ENCODE measurements at places on chromosomes 16 and 17.

DNA sequence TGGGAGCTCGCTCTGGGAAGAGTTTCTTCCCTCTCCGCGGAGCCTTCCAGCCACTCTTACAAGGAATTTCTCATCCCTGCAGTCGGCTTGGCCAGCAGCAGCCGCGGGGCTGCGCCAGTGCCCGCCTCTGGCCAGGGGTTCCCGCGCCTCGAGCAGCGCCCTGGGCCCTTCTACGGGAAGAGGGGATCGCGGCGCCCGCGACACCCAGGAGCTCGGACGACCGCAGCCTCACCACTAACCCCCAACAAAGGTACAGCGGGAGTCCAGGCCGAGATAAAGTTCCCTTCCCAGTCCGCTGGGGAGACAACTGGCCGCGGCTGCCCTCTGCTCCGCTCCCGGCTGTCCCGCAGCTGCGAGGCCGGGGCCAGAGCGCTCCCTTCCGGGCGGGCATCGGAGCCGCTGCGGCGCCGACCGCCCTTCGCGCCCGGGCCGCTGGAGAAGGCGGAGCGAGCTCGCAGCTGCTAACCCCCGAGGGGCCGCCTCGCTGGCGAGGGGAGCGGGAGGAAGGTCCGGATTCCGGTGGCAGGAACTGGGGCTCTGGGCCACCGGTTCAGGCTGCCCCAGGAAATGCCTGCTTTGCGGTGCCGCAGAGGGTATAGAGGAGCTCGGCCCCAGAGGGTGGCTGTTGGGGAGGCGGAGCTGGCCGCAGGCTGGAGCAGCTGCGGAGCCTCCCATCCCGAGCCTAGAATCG is 3.6 kb upstream of the HS3ST3B1 start:
- DNase-seq: no peak

GRCh38 chr17:691423-691822 is 23.2 kb downstream of the VPS53 start:
- DNase-seq: no peak

- no peak for DNase-seq
These were observed 14.9 kb downstream of the CEP131 start for GRCh38 chr17:81207610-81208581.

- no peak for DNase-seq
These were observed 18.3 kb downstream of the ZNF750 start for GRCh38 chr17:82821554-82821953.

- DNase-seq: no peak
These were observed 17.9 kb upstream of the TRPV3 start for GRCh38 chr17:3575511-3575910.

DNA sequence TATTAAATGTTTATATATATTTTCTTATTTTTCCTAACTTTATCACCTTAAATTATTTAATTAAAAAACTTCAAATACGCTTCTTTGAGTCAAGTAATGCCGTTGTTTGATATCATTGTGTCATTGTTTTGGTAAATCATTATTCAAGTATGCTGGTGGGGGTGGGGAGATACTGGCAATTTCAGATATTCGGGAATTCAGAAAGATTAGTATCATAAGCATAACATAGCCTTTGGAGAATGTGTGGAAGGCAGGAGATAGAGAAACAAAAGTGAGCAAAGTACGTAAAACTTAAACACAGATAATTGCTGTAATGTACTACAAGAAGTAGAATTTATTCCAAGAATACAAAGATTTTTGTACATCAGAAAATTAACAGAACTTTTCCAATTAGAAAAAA is 49.8 kb downstream of the TANC2 start:
- DNase-seq: no peak

DNA sequence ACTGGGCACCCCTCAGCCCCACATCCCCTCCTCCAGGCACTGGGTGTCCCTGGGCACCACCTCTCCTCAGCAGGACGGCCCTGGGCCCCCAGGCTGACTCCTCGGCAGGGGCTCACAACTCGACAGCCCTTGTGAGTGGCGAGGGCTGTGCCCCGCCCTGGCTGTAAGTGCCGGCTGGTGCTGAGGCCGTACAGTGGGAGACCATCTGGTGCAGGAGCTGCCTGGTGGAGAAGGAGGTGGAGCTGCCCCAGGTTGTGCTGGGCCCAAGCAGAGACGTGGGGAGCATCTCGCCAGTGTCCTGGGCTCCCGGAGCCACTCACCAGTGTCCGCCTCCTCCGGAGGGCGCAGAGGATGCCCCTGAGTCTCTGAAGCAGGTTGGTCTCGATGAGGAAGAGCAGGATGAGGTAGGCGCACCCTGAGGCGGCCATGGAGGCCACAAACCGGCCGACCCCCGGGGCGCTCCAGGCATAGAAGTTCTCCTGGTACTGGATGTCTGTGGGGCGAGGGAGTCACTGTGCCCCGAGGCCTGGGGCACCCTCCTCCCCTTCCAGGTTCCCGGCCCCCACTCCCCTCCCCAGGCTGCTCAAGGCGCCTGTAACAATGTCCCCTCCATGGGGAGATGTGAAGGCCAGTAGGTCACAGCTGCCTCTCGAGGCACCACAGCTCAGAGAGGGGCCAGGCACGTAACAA is 15.1 kb upstream of the RNPS1 start:
- DNase-seq: no peak

DNA sequence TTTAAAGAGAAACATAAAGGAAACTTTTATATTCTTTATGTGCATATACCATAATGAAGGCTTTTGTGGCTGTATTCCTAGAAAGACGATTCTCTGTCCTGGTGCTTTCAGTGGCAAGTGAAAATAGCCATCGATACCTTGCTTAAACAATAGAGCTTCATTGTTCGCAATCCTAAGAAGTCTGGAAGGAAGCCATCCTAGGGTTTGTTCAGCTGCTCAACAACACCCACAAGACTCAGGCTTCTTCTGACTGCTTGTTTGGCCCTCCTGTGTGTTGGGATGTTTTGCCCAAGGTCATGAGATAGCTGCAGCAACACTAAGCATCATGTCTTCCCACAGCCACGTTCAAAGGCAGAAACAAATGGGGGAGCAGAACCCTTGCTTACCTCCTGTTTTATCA is 36.1 kb upstream of the COX10 start:
- DNase-seq: no peak

DNA sequence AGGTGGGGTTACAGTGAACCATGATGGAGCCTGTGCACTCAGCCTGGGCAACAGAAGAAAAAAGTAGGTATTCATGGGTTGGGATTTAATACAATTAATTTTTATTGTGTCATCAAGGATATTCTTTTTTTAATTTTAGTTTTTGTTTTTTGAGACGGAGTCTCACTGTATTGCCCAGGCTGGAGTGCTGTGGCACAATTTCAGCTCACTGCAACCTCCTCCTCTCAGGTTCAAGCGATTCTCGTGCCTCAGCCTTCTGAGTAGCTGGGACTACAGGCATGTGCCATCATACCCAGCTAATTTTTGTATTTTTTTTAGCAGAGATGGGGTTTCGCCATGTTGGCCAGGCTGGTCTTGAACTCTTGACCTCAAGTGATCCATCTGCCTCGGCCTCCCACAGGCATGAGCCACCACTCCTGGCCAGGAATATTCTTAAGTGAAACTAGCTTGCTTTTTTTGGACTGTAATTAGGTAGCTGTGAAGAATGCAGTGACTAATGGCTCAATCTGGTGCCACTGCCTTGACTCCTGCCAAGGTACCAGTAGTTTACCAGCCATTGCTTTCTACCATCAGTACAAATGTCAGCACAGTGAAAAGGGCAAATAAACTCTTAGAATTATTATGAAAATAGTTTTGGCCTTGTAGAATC is 4.8 kb downstream of the PPM1D start:
- DNase-seq: no peak

GRCh38 chr16:84085773-84086172 is 31.0 kb downstream of the MBTPS1 start:
- DNase-seq: no peak

DNA sequence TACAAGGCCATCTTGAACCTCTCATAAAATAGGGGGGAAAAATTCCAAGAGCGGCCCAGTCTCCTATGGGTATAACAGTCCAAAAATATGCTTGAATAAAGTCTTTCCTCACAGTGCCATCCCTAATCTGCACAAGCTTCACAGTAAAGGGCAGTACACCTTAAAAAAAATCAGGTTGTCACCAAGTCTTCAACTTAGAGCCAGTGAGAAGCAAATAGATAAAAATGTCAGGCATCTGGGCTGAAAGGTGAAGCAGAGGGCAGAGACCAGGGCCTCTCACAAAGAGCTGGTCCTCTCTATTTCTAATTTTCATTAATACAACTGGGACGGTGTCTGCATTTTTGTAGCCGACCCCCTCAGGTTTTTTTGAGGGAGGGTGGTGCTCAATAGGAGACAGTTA is 82.9 kb downstream of the SSH2 start:
- no peak for DNase-seq

- DNase-seq: no peak
These were observed 66.6 kb upstream of the ELAC2 start for GRCh38 chr17:13084420-13084819.

DNA sequence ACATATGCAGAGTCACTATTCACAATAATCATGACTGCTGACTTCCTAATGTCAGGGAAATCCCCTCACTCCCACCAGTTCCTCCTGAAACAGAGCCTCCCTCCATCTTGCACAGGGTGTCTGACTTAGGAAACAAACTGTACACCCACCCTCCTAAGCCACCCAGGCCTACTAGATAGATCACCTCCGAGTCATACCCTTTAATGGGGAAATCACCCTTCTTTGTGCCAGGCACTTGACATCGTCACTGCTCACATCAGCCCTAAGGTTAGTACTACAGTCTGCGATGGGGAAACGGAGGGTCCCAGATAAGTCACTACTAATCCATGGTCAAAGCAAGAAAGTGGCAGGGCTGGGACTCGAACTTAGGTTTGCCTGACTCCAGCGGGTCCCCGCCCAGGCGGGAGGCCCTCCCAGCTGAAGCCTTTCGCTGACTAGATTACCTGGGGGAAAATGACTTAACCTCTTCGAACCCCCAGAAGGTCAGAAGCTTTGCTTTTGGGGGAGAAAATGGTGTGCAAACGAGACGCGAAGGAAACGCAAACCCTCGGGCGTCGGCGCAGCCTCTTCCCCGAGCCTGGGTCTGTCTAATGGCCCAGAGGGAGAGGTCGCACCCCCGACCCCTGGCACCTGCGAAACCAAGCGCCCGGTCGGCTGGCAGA is 3.4 kb upstream of the MLLT6 start:
- no peak for DNase-seq

- DNase-seq: no peak
These were observed 7.1 kb upstream of the SGF29 start for GRCh38 chr16:28546626-28547025.

- DNase-seq: no peak
These were observed 1.7 kb upstream of the AARS1 start for GRCh38 chr16:70290949-70291519.

- no peak for DNase-seq
These were observed 8.1 kb downstream of the RPL19 start for GRCh38 chr17:39208136-39208535.

DNA sequence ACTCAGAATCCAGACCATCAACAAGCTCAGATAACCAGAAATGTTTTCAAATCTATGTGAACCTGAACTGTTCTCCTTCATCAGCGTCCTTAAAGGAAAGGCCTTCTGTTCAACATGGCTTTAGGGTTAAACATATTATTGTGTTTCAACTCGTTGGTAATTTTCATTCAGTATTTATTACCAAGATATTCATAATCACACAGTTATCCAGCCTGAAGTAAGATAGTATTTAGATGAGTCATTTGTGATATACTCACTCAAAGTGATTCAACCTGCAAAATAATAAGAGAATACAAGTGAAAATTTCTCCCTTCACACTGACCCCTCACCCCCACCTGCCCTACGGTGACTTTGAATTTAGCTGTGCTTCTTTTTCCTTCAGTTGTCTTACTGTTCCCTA is 3.0 kb downstream of the CYLD start:
- DNase-seq: no peak

DNA sequence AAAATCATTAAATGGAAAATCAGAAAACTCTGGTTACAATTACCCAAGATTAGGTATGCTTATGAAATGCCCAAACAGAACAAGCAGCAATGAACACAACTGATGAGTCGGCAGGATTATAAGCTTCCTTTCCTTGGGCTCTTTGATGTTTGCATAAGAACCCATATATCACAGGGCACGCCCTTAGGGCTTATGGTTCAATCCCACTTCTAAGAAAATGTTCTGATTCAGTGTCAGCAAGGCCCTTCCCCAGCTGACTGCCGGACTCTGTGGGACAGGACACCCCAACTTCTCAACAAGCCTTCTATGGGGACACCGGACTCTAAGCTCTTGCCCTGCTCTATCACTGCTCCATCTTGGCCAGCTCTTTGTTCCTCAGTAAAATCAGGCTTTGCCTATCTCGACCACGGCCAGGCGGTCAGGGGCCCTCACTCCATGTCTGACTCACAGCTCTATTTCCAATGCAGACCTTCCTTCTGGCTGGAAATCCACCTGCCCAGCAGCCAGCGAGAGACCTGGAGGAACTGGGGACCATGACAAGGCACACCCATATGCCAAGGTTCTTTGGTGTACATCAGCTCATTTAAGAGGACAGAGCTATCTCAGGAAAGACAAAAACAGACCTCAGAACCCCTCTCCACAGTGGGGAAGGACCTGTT is 26.8 kb downstream of the LITAFD start:
- no peak for DNase-seq

- DNase-seq: no peak
These were observed 218.8 kb downstream of the C16orf95 start for GRCh38 chr16:87098361-87098760.

DNA sequence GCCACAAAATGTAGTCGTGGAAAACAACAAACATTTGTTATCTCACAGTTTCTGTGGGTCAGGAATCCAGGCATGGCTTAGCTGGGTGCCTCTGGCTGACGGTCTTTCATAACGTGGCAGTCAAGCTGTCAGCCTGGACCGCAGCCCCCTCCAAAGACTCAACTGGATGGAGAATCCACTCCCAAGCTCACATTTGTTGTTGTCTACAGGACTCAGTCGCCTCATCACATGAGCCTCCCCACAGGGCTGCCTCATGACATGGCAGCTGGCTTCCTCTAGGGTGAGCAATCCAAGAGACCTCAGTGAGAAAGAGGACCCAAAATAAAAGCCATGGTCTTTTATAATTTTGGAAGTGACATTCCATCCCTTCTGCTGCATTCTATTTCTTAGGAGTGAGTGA is 34.7 kb upstream of the AKAP1 start:
- no peak for DNase-seq

GRCh38 chr17:22669721-22670120 is 977.4 kb downstream of the KCNJ18 start:
- DNase-seq: no peak

Measured in stimulated activated CD4-positive, alpha-beta T cell treated with anti-CD3 and anti-CD28 coated beads, Interleukin-1b, Interleukin-23, amount 100 ng/mL, for 1 hour (primary cell).